ENCODE measurements at places on chromosomes 13 and 19.
A peak's percentile ranks its signal among the peaks of the same experiment; 100 is the strongest.

GRCh38 chr19:51751655-51752054 lies at the start of gene FPR1:
TSS of gene FPR1 (minus strand) at chr19:51751878. CDS start at chr19:51746994, 4,884 bp downstream.
- no peak for DNase-seq
- no peak within 1 kb of the TSS for H3K4me3 ChIP-seq
- H3K27ac ChIP-seq, result no peak within 1 kb of the TSS
- H3K36me3 ChIP-seq, result no peaks in the 10 kb centered on the region
- H3K4me1 ChIP-seq, result no peaks in the 10 kb centered on the region
- no peaks in the 10 kb centered on the region for H3K27me3 ChIP-seq

DNA sequence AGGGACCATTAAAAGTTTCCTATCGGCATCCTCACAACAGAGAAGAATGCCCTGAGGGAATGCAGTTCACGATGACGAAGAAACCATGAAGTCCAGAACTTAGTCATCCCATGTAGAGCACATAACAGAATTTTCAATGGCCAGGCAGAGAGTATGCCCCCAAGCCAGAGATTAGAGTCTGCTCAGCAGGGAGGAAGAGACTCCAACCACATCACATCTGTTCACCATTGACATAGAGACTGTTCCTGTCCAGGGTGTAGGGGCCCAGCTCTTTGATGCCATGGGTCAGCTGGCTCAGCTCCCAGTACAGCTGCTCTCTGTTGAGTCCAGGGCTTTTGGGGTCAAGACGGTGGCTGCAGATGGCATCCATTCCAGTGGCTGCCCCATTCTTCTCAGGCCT lies 68.2 kb downstream of the MBD3L1 start:
- H3K4me1 ChIP-seq, result no peaks in the 10 kb centered on the region
- DNase-seq, result no peak
- no peak overlapping the region for H3K4me3 ChIP-seq
- H3K36me3 ChIP-seq, result no peaks in the 10 kb centered on the region
- H3K27me3 ChIP-seq, result no peaks in the 10 kb centered on the region
- H3K27ac ChIP-seq, result no peak overlapping the region

GRCh38 chr19:27997069-27997468 lies 1215.9 kb downstream of the UQCRFS1 start:
- no peak for DNase-seq
- H3K4me3 ChIP-seq, result no peak overlapping the region
- H3K36me3 ChIP-seq, result no peaks in the 10 kb centered on the region

- DNase-seq, result no peak
- no peak overlapping the region for H3K27ac ChIP-seq
- H3K36me3 ChIP-seq, result no peaks in the 10 kb centered on the region
- H3K27me3 ChIP-seq, result no peaks in the 10 kb centered on the region
Observed at GRCh38 chr13:100399455-100399854, 189.1 kb downstream of the GGACT start.

- H3K27me3 ChIP-seq, result no peaks in the 10 kb centered on the region
- DNase-seq, result no peak
- H3K4me3 ChIP-seq, result no peak overlapping the region
- H3K4me1 ChIP-seq, result no peaks in the 10 kb centered on the region
Observed at GRCh38 chr19:2412449-2412848, 14.9 kb downstream of the TIMM13 start.

GRCh38 chr19:51676566-51677083 lies 16.5 kb upstream of the SPACA6 start:
- H3K4me1 ChIP-seq, result peaks cover 6% of the 10 kb centered on the region
- no peak overlapping the region for H3K27ac ChIP-seq
- DNase-seq, result peak; percentile 54
- no peaks in the 10 kb centered on the region for H3K27me3 ChIP-seq
- peak overlapping the region; percentile 17 for H3K4me3 ChIP-seq

GRCh38 chr13:23567906-23568460 lies 2.2 kb upstream of the TNFRSF19 start:
- no peak overlapping the region for H3K4me3 ChIP-seq
- H3K27me3 ChIP-seq, result no peaks in the 10 kb centered on the region
- no peak overlapping the region for H3K27ac ChIP-seq
- H3K36me3 ChIP-seq, result no peaks in the 10 kb centered on the region

GRCh38 chr13:31722673-31723072 lies 16.7 kb upstream of the RXFP2 start:
- H3K36me3 ChIP-seq, result no peaks in the 10 kb centered on the region
- DNase-seq, result no peak
- H3K4me1 ChIP-seq, result no peaks in the 10 kb centered on the region
- no peak overlapping the region for H3K27ac ChIP-seq
- H3K4me3 ChIP-seq, result no peak overlapping the region
- H3K27me3 ChIP-seq, result no peaks in the 10 kb centered on the region

DNA sequence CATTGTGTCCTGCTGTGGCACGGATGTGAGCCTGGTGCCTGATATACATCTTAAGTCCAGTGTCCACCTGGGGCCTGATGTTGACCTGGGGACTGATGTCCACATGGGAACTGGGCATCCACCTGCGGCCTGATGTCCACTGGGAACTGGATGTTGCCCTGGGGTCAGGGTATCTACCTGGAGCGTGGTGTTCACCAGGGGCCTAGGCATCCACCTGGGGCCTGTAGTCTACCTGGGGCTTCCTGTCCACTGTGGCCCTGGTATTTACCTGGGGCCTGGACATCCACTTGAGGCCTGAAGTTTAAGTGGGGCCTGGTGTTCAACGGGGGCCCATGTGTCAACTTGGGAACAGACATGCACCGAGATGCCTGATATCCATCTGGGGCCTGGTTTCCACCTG lies 11.9 kb downstream of the SACS start:
- no peaks in the 10 kb centered on the region for H3K27me3 ChIP-seq
- no peaks in the 10 kb centered on the region for H3K36me3 ChIP-seq
- no peak overlapping the region for H3K27ac ChIP-seq
- no peak overlapping the region for H3K4me3 ChIP-seq
- DNase-seq, result no peak
- no peaks in the 10 kb centered on the region for H3K4me1 ChIP-seq

GRCh38 chr13:31945202-31945961 lies 86.2 kb upstream of the FRY start:
- H3K36me3 ChIP-seq, result no peaks in the 10 kb centered on the region
- no peak for DNase-seq
- H3K27ac ChIP-seq, result no peak overlapping the region
- H3K4me1 ChIP-seq, result no peaks in the 10 kb centered on the region

DNA sequence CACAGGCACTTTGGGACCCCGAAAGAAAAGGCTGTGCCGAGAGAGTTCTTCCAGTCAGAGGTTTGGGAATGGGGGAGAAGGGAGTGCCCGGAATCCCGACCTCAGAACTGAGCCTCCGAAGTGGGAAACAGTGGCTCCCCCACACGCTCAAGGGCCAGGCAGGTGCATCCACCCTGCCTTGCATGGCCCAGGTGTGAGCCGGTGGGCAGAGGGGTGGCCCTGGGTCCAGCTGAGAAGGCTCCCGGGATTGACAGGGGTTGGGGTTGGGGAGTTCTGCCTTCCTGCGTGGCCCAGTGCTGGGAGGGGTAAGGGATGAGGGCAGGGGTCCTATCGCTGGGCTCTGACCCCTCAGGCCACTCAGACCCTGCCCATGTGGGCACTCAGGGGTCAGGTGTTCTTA lies 163.5 kb upstream of the TUBA3C start:
- H3K4me3 ChIP-seq, result no peak overlapping the region
- DNase-seq, result no peak
- H3K4me1 ChIP-seq, result no peaks in the 10 kb centered on the region
- H3K36me3 ChIP-seq, result no peaks in the 10 kb centered on the region
- no peak overlapping the region for H3K27ac ChIP-seq

GRCh38 chr19:1933244-1933643 lies 7.7 kb upstream of the CSNK1G2 start:
- H3K4me1 ChIP-seq, result peaks cover 8% of the 10 kb centered on the region
- H3K27ac ChIP-seq, result no peak overlapping the region
- H3K36me3 ChIP-seq, result no peaks in the 10 kb centered on the region
